ENCODE measurements at places on chromosomes 5 and 9.

GRCh38 chr5:133697536-133698258 is 85.4 kb upstream of the FSTL4 start:
- DNase-seq, result no peak

DNA sequence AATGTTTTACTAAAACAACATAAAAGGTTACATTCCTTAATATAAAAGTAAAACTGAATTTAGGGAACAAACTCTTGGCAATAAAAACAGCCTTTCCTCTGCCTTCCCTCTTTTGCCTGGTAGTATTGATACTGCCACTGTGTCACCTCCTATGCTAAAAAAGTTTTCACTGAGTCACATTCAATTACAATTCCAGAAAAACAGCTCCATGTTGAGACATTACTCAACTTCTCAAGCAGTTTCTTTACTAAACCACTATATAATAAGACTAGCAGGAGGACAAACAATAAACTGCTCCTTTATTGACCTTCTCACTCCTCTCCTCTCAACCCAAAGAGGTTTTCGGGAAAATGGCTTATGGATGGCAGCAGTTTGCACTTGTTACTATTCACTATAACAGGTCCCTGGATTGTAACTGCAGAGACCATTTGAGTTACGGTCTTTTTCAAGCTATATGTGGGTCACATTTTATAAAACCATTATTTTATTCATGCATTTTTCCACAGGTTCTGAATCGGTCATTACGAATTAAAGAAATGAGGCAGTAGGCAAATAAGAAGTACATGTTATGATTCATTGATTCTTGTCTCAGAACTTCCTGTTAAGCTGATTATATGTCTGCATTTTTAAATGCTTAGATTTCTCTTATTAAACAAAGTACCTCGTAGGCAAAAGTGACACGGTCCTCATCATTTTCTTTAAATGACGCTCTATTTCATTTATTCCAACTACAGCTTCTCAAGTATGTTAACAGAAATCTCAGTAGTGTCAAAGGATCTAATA is 2.1 kb downstream of the ZDHHC21 start:
- no peak for DNase-seq

- no peak for DNase-seq
Observed at GRCh38 chr9:76463211-76463610, 4.2 kb downstream of the GCNT1 start.

GRCh38 chr5:170181902-170182301 is 50.9 kb upstream of the C5orf58 start:
- no peak for DNase-seq

DNA sequence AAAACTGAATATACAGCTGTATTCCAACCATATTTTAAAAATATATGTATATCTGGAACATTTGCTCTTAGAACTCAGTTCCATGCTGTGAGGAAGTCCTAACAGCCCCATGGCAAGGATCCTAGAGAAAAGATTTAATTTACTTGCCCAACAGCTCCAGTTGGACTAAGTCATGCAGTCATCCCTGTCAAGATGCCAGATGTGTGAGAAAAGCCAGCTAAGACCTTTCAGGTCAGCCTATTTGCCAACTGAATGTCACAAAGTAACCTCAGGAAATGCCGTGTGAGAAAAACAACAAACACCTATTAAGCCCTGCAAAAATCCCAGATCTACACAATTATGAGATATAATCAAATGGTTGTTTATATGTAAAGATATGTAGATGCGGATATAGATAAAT is 416.3 kb downstream of the NR2F1-AS1 start:
- DNase-seq, result no peak

GRCh38 chr9:134604834-134605233 is 36.8 kb upstream of the COL5A1 start:
- no peak for DNase-seq

DNA sequence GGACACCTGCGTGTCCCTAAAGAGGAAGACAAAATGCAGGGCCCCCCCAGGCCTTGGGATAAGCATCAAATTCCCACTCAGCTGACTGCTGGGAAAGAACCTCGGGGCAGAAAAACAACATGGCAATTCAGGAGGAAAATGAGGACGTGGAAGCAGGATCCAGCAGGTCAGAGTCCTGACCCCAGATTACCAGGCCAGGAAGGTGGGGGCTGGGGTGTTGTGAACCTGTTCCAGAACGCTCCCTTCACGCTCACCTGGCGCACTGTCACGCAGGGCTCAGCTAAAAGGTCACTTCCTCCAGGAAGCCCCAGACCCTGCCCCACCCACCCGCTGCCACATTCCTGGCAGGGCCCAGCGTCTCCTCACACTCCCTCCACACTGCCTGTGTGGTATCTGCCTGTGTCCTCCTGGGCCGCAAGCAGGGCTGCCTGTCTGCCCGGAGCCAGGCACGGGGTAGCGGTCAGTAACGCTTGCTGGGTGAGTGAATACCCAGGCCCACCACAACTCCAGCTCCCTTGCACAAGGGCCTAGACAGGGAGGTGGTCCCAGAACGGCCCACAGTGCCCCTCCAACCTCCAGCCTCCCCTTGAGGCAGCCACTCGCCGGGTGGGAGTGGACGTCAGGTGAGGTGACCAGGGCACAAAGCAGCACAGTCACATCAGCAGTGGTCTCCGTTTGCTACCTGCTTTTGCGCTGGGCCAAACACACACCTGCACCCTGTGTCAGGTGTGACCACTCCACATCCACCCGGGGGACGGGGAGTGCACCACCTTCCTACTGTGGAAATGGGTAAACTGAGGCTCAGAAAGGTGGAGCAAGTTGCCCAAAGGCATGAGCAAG is 18.1 kb downstream of the VAV2 start:
- no peak for DNase-seq

GRCh38 chr5:73415617-73416016 is 33.0 kb downstream of the FOXD1 start:
- no peak for DNase-seq

- no peak for DNase-seq
Observed at GRCh38 chr5:158838781-158839180, 260.9 kb downstream of the EBF1 start.

GRCh38 chr9:78167356-78167755 is 68.5 kb upstream of the CEP78 start:
- DNase-seq, result no peak

GRCh38 chr5:171127314-171127713 is 181.7 kb upstream of the TLX3 start:
- DNase-seq, result no peak

GRCh38 chr5:73339051-73339575 is 109.5 kb downstream of the FOXD1 start:
- no peak for DNase-seq

DNA sequence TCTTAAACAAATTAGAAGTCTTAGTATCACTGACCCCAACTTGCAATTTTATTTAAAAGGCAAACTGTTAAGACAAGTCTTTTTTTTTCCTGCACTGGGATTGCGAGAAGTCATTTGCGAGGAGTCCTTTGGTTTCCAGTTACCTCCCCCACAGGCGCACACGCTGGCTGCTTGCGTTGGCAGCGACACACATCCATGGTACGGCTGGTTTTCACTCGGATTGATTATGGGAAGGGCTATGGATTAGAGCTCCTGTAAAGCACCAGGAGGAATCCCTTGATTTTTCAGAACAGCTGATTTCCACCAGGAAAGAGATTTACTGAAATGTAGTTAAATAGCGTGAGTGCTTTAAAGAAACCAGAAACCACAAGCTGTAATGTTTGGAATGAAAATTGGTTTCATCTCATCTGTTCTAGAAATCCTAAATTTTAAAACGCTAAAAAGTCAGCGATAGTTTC is 737 bp downstream of the SLC1A3 start:
- no peak for DNase-seq

- no peak for DNase-seq
Observed at GRCh38 chr5:138024117-138024516, 8.8 kb downstream of the FAM13B start.

DNA sequence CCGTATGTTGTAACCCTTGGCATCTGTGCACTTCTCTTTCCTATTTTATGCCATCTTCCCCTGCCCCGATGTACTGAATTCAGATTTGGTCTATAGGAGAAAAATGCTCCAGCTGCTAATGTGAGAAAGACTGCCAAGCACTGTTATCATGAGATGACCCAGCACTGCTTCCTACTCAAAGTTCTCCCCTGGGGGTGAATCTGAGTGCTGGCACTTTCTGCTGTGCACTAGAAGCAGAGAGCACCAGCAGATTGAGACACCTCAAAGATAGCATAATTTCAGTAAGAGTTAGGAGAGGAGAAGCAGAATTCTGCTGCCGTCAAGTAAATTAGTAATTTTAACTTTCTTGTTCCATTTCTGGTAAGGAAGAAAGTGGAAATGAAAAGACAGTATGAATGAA is 92.8 kb upstream of the ACOT12 start:
- no peak for DNase-seq

DNA sequence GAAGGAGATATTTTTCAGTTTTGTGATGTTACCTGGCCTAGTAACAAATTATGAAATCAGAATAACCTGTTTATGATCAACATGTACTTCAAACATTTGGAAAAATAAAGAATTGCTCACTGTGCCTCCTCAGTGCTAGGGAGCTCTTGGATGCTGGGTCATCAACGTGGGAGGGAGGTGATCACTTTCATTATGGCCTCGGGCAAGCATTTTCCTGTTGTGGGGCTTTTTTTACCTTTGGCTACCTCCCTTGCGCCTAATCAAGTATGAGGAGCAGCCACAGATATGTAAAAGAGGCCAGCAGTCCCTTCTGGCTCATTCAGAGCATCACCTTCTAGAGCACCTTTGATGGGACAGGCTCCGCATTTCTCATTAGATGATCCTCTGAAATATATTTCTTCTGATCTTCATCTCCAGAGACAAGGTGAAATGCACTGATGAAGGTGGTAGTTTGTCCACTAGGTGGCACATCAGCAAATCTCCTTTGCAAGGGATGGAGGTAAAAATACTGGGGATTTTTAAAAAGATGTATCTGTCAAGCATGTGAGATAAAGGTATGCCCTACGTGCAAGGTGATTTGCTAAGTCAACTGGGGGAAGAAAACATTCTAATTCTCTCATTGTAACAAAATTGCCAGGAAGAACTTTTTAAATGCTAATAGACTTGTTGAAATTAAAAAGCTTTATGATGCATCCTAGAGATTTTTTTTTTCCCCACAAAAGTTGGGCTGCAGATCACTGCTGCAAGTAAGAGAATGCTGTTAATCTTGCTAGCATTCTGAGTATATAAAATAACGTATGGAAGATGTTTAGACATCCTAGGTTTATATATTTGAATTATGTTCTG is 218.2 kb downstream of the MAST4 start:
- DNase-seq, result peak; percentile 47

DNA sequence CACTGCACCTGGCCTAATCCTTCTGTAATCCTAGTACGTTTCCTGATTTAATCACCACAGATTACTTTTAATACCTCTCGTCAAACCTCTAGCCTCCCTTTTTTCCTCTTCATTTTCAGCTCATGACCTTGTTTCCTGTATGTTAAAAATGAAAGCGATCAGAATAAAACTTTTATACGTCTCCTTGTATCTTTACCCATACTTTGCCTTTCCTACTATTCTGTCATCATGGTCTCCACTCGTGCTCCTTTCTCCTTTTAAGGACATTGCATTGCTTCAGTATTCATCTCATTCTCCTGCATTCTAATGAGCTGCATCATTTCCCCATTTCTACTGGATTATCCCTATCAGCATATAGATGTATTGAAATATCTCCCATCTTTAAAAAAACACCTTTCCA is 8.5 kb downstream of the CDC42SE2 start:
- DNase-seq, result no peak

- no peak for DNase-seq
Observed at GRCh38 chr9:129311643-129312042, 133.6 kb upstream of the IER5L start.

- DNase-seq, result no peak
Observed at GRCh38 chr5:124156415-124156996, 589.9 kb downstream of the ZNF608 start.

- DNase-seq, result no peak
Observed at GRCh38 chr9:132042324-132042723, 37.3 kb downstream of the MED27 start.

DNA sequence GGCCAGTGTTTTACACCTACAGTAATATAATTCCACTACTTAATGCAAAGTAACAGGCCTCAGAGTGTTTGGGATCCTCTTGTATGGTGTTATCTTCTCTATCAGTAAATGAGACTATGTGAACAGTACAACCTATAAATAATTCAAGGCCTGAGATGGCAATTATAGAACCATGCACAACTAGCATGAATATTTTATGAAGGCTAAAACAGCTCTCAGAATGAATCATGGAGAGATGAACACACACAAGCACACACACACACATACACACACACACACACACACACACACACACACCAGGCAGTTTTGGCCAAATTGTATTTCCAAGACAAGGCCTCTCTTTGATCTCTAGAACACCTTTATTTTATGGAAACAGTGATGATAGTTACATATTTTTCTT is 224.9 kb downstream of the EBF1 start:
- DNase-seq, result no peak

GRCh38 chr5:56673171-56673570 is 142.2 kb upstream of the MAP3K1 start:
- DNase-seq, result no peak

DNA sequence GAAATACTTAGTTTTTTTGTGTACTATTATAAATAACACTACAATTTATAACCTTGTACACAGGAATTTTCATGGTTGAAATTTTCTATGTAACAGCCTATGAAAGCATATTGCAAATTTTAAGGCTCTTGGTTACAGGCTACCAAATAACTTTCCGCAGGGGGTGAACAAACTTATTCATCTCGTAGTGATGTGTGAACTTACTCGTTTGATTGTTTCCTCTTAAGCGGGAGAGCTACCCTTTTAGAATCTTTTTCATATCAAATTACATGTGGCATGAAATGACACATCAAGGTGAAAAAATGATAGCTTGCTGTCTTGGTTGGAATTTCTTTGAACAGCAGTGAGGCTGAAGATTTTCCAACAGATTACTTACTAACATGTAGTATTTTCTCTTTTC is 90.8 kb upstream of the GNA14 start:
- DNase-seq, result no peak

DNA sequence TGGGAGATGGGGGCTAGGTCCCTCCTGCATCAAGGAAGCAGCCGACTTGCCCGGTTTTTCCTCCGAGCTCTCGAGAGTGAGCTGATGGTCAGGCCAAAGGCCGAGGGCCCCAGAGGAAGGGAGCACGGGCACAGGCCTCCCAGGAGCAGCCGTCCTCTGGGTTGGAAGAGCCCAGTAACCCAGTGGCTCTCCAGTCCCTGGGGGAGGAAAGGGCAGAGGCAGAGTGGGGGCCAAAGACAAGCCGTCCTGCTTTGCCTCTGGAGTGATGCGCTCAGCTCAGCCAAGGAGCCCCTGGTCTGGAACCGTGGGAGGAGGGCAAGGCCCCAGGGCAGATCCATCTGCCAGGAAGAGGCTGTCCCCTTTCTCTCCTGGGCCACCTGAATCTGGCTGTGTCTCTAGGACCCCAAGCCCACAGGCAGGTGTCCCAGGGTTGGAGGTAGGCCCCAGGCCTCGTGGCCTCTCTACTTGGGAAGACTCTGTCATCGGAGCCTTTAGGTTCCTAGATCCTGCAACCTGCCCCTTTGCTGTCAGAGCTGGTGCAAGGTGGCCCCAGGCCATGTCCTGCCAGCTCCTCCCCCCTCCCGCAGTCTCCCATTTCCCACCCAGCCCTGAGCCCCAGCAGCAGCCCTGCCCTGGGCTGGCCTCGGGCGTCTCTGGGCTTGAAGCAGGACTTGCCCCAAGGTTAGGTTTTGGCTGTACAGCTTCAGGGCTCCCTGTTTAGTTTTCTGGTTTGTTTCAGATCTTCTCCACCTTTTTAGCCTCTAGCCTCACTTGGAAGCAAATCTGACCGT is 224.1 kb downstream of the CACNA1B start:
- no peak for DNase-seq

GRCh38 chr5:111966290-111966689 is 209.3 kb upstream of the NREP start:
- no peak for DNase-seq

- peak; percentile 33 for DNase-seq
Observed at GRCh38 chr9:89606624-89607311, 2.0 kb downstream of the GADD45G start.

All from activated T-helper 1 cell treated with anti-CD3 and anti-CD28 coated beads, Interleukin-12 subunit alpha, Interleukin-12 subunit beta, Interleukin-2, Interleukin-4 antibody, amounts not matched to agents 30 ng/mL and 10 ng/mL and 1 ng/mL, durations not matched to agents 14 hours and 24 hours and 36 hours (primary cell).